ENCODE measurements at places on chromosomes 6 and 20. TPM values are rescaled to one million over a fixed set of nuclear protein-coding genes. Genes with fewer than 3 reads are reported as not detected.

The DEFB114 gene
- not detected for total RNA-seq

The GABRR1 gene
- total RNA-seq = not detected

The NKAPL gene
- 0.43 TPM for total RNA-seq

The WFDC5 gene
- not detected for total RNA-seq

The ZCCHC3 gene
- total RNA-seq = 14.9 TPM

The DPPA5 gene
- not detected for total RNA-seq

The GCNT2 gene
- total RNA-seq = 19.8 TPM

All from thoracic aorta endothelial cell (primary cell).